Melanocyte of skin (primary cell): ENCODE measurements at places on chromosomes 5 and 9. TPM values are rescaled to one million over a fixed set of nuclear protein-coding genes. Genes with fewer than 3 reads are reported as not detected.

Gene F12
- total RNA-seq, result 1.0 and 1.1 TPM in 2 replicates

Gene COL23A1
- 0.34 TPM in 1 of 2 replicates, not detected in the other for total RNA-seq

Gene FEM1C
- 24.0 and 37.9 TPM in 2 replicates for total RNA-seq

Gene CNTFR
- total RNA-seq, result 0.34 TPM in 1 of 2 replicates, not detected in the other

Gene PDLIM4
- total RNA-seq, result 59.9 and 108 TPM in 2 replicates

Gene PLCXD3
- not detected in 2 replicates for total RNA-seq

Gene ODF2
- total RNA-seq, result 36.6 and 37.0 TPM in 2 replicates

Gene SPEF2
- 3.4 and 5.8 TPM in 2 replicates for total RNA-seq

Gene ESM1
- total RNA-seq, result not detected in 2 replicates

Gene CERCAM
- total RNA-seq, result 51.3 and 63.6 TPM in 2 replicates

Gene GRAMD2B
- 10.7 and 20.4 TPM in 2 replicates for total RNA-seq

Gene RORB
- total RNA-seq, result 0.73 and 1.0 TPM in 2 replicates

Gene GZMA
- not detected in 2 replicates for total RNA-seq

Gene IL9
- total RNA-seq, result not detected in 2 replicates

Gene SH3GL2
- total RNA-seq, result 0.34 and 0.36 TPM in 2 replicates

Gene SLC36A2
- total RNA-seq, result not detected in 2 replicates

Gene MAP1B
- total RNA-seq, result 33.3 and 49.0 TPM in 2 replicates

Gene PHF24
- total RNA-seq, result 3.1 and 4.4 TPM in 2 replicates

Gene FXN
- total RNA-seq, result 9.0 and 12.3 TPM in 2 replicates

Gene MEIKIN
- not detected in 2 replicates for total RNA-seq

Gene ADAMTS6
- total RNA-seq, result 2.3 and 5.0 TPM in 2 replicates

Gene TLR4
- total RNA-seq, result 8.0 and 24.1 TPM in 2 replicates

Gene FCN2
- not detected in 2 replicates for total RNA-seq

Gene TAF11L5
- not detected in 2 replicates for total RNA-seq

Gene PAEP
- 4.9 and 10.0 TPM in 2 replicates for total RNA-seq

Gene SCGB3A1
- total RNA-seq, result not detected in 2 replicates

Gene TSSK1B
- total RNA-seq, result not detected in 2 replicates

Gene RNF130
- 32.6 and 52.1 TPM in 2 replicates for total RNA-seq

Gene DMRTA1
- total RNA-seq, result 0.15 TPM in 1 of 2 replicates, not detected in the other

Gene NOXA1
- under 0.01 and 0.46 TPM in 2 replicates for total RNA-seq

Gene AQP7
- total RNA-seq, result under 0.01 TPM in 1 of 2 replicates, not detected in the other
